ENCODE measurements at places on chromosomes 12 and 14.
A peak's percentile ranks its signal among the peaks of the same experiment; 100 is the strongest.

DNA sequence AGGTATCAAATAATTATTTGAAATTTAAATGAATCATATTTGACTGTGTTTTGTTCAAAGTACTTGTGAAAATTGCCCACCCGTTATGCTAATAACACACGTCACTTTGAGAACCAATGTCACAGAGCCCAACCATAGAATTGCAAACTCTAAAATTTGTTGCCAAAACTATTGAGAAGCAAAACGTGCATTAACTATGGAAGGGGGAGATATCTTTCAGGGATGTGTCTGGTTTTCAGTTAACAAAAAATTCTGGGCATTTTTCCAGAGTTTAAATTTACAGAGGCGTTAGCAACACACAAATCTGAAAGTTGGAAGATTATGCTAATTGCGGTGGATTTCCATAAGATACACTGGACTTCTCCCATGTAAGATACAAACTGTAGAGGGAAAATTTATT, 371.8 kb upstream of the E2F7 start:
- no peak for DNase-seq

DNA sequence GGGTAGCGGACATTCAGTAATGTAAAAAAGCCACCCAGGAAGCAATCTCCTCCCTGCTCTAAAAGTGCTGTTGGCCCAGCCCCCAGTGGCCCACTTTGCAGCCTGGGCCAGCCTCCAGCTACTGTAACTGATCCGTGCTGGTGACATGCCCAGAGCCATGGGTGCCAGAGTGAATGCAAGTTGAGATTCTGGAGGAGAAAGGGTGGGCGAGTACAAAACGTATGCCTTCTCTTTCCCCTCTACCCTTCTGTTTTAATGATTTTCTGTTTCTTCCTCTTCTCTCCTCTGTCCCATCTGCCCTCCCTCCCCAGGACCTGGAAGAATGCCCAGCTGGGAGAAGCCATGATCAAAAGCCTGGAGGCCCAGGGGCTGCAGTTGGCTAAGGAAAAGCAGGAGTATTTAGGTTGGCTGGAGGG, 16.9 kb downstream of the PLEKHD1 start:
- no peak for DNase-seq

DNA sequence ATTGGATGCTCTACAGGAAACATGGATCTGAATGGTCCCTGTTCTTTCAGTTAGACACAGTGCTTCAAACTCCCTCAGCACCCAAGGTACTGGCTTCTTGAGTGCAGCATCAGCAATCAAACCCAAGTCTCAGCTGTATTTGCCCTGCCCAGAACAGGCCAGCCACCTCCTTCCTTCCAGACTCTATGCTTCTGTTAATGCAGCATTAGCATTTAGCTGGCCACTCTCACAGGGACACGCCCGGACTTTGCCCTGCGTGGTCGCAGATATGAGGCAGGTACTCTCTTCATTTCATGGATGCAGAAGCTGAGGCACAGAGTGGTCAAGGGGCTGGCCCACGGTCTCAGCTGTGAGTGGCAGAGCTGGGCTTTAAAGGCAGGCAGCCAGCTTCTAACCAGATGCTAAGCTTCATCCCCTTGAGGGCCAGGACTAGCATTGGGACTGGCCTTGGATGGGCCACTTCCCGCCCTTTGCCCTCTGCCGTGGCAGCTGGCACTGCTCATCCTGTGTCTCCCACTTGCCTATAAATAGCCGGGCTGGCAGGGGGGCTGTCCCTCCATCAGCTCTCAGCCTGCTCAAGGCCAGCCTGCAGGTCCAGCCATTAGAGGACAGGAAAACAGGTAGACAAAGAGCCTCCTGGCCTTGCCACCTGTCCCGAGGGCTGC, 1.5 kb upstream of the SLC25A47 start:
- no peak for DNase-seq

GRCh38 chr14:99475660-99476059, 5.0 kb downstream of the SETD3 start:
- DNase-seq, result no peak

DNA sequence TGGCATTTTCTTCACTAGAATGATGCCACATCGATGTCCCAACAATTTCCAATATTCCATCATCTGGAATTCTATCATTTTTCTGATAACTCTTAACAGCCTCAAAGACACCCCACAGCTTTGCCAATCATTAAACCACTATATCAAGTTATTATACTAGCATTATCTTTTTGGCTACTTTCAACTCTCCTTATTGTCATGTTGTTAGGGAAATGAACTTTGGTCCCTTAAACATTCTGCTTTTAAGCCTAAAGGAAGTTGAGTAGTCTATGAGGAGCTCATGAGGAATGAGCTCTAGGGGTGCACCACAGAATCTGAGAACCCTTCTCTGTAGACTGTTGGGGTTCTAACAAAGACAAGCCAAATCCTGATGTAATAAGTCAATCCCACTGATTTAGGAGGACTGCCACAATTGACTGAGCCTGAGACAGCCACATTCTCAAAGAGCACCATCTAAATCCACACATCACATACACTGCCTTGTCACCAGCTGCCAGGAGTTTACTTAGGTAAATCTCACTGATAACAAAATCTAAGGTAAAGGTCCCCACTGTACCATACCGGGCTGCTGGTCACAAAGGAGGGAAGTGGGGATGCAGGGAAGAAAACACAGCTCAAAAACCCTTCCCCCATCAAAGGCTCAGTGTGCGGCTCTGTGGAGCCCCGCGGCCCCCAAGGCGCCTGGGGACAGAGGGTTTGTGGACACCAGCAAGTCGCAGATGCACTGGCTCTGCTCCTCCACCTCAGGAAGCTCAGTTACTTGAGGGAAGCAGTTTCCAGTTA, 58.2 kb downstream of the SETD3 start:
- no peak for DNase-seq

GRCh38 chr12:43571885-43572284, 19.9 kb upstream of the ADAMTS20 start:
- DNase-seq, result no peak

GRCh38 chr12:115946867-115947695, 330.4 kb downstream of the MED13L start:
- DNase-seq, result peak; percentile 42

- no peak for DNase-seq
Observed at GRCh38 chr12:78726854-78727253, 137.7 kb upstream of the SYT1 start.

GRCh38 chr14:50892255-50892654, 20.4 kb downstream of the ABHD12B start:
- DNase-seq, result no peak

DNA sequence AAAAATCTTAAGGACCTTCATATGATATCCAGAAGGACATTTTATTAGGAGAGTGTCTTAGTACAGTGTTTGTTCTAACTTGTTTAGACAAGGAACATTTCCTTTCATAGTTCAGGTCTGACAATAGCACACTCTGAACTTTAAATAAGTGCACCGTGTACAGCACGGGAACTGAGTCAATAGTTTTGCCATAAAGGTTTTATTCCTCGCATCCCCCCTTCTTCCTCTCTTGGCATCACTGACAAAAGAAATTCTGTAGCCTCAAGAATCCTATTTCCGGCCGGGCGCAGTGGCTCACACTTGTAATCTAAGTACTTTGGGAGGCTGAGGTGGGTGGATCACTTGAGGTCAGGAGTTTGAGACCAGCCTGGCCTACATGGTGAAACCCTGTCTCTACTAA, 58.3 kb downstream of the TMCC3 start:
- DNase-seq, result no peak
